Renal pelvis (tissue), 12 donors: ENCODE measurements at places on chromosomes 5 and 9. TPM values are rescaled to one million over a fixed set of nuclear protein-coding genes. Genes with fewer than 3 reads are reported as not detected.
A peak's percentile ranks its signal among the peaks of the same experiment; 100 is the strongest.

DNA sequence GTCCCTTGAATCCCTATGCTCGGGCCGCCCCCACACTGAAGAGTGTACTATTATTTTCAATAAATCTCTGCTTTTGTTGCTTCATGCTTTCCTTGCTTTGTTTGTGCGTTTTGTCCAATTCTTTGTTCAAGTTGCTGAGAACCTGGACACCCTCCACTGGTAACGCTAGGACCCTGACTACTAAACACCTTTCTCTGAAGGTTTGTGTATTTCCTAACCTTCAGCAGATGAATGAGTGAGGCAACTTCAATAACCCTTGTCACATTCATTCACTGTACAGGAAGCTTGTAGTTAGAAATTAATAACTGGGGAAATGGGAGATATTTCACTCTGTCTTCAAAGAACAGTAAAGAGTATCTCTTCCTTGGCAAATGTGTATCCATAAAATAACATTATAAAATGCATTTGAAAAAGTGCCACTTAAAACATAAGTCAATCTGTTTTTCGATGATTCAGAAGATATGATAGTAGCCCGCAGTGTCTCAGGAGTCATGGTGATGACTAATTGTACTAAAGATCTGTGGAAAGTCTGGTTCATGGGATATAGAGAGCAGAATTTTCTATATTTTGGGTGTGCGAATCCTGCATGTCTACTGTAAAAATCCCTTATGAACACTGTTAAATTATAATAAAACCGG lies 43.2 kb upstream of the ANKH start:
- DNase-seq, result no peak

- DNase-seq, result peak; percentile 29
Measured at GRCh38 chr9:124450241-124450924, at the start of gene ADGRD2. Gene ADGRD2 (plus strand): TSS chr9:124450451. CDS start chr9:124451667, 1,216 bp downstream.

DNA sequence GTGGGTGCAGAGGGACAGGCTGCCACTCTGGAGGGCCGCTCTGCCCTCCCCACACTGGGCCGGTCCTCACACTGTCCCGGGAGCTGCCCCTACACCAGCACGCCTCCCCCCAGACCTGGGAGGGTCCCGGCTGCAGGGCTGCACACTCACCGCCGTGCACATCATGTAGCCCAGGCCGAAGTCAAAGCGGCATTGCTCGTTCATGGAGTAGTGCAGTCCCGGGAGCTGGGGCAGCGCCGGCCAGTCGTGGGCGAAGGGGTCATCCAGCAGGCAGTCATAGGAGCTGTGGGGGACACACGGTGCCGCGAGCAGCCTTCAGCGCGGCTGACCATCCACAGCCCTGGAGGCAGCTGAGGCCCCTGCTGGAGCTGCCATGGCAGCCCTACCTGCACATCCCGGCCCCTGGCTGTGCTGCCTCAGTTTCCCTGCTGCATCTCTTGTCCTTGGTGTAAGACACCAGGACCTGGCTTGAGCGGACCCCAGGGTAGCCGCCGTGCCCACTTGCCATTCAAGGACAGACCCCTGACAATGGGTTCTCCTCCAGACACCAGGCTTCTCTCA lies 93.2 kb downstream of the ZNF354C start:
- no peak for DNase-seq

DNA sequence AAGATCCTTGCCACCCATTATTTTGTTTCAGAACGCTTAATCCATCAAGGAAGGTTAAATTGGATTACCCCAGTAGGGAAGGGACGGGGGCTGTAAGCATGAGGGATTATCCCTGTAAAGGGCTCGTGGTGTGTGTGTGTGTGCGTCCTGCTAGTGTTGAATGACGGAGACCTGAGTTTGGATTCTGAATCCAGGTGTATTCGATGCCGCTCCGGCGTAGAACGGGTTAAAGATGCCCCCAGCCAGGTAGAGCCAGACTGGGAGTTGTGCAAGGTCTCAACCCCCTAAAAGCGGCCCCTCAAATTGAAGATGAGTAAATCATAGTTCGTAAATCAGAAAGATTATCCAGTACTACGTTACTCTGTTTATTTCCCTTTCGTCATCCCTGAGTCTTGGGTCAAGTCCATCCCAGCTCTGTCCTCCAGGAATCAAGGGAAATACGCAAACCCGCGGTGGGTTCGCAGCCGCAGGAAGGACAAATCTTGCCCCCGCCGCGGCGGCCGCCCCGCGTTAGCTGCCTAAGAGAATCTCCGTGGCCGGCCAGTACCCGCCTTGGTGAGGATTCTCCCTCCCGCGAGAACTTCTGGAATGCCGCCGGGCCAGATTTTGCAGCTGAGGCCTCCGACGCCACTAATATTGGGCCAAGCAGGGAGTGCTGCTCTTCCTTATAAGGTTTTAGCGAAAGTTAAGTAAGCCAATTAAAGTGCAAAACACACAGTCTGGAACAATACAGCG lies 586 bp upstream of the MTAP start:
- DNase-seq, result no peak

- no peak for DNase-seq
Measured at GRCh38 chr5:73030531-73030930, 74.7 kb downstream of the FCHO2 start.

DNA sequence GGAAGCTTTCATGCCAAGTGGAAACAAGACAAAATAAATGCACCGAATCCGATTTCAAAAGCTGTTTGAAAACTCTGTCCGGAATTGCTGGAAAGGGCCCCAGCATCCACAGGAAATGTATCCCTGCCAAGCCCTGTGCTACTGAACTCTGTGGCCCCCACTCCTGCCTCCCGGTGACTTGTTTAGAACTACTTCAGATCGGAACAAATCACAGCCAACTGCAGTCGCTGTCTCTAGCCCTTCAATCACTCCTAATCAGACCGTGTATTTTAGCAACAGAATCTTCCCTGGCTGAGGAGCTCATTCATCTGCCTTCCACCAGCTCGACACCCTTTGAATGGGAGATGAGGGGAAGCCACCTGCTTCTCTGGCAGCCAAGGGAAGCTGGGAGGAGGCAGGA lies 94.1 kb downstream of the KCNIP1 start:
- no peak for DNase-seq

- no peak for DNase-seq
Measured at GRCh38 chr9:132982458-132982857, 4.0 kb downstream of the GFI1B start.

The LVRN gene
- 1.2 TPM for polyA plus RNA-seq

The ADRA1B gene
- 3.5 TPM for polyA plus RNA-seq

The CSF1R gene
- 15.8 TPM for polyA plus RNA-seq
